Epithelial cell of esophagus (primary cell): ENCODE measurements at places on chromosomes 1 and 21.

GRCh38 chr1:170664093-170664827 is at the start of gene PRRX1:
Gene PRRX1, plus strand, starts transcription at chr1:170664131. Its CDS starts 88 bp downstream, at chr1:170664219.
- DNase-seq, result no peak

- DNase-seq, result no peak
Observed at GRCh38 chr1:41539418-41539805, 54.9 kb upstream of the EDN2 start.

DNA sequence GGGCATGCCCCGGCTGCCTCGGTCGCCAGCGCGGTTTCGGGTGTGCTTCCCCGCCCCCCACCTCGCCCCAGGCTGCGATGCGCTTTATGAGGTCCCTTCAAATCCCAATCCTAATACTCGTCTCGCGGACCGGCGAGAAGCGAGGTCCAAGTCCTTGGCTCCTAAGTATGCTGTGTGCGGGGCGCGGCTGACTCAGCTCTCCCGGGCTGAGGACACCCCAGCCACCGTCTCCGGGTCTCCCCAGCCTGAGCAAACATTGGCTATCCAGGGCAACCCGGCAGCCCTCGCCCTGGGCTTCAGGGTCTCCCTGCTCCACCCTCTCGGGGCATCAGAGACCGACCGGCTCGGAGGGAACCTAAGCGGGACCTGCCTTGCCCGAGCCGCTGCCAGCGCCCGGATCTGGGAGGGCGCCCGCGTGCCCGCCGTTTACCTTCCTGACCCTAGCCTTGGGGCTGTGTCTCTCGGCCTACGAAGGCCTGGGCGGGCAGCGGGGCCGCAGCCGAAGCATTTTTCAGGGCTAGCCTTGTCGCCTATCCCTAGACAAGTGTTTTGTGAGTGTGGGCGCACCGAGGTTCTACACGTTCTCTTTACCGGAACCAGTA is 1.2 kb downstream of the ITPKB start:
- peak; percentile 54 for DNase-seq

- no peak for DNase-seq
Observed at GRCh38 chr1:230137337-230137815, 70.3 kb downstream of the GALNT2 start.

- DNase-seq, result no peak
Observed at GRCh38 chr1:202564958-202565495, 145.2 kb downstream of the SYT2 start.

DNA sequence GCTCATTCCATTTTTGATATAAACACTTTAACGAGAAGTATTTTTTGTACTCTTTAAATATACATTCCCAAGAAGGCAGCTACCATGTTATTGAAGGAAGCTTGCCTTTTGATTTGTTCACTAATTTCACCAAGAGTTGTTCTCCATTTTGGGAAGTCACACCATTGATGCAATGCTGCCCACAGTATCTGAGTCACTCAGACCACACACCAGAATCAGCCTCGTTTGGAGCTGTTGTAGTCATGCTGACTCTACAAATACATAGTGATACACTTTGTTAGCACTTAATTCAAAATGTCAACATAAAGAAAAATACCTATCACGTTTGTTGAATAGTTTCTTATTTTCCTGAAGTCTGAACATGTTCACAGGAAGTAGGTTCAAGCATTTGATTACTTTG is 78.7 kb downstream of the PAPPA2 start:
- DNase-seq, result peak; percentile 40

DNA sequence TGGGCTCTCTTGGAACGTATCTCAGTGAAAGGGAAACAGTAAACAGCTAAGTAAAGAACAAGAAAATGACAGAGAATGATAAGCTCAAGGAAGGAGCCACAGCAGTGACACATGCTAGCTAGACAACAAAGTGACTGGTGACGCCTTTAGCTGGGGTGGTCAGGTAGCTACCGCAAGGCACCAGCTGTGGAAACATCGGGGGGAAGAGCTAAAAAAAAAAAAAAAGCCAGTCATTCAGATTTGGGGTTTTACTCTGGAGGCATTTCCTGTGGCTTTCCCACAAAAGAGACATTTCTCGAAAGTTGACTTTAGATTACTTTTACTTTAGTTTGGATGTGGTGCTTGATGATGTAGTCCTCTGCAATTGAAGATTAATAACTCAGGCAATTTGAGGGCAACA is 2.1 kb downstream of the FHAD1 start:
- DNase-seq, result no peak

DNA sequence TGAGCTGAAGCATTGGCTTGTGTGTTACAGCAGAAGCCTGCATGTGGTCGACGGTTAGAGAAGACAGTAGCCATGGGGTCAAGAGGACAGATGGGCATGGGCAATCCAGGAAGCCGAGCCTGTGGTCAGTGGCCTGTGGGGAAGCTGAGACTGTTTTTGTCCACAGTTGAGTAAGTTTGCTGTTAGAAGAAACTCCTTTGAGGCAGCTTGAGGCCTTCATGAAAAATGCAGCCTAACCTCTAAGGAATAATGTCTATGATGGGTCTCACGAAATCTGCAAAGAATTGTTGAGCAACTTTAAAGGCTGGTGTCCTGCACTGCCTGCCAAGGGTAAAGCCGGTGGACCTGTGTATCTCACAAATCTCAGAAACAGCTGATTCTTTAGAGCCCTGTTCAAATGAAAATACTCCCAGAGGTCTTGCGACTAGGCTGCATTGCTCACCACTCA is 322.4 kb downstream of the SETD4 start:
- no peak for DNase-seq

DNA sequence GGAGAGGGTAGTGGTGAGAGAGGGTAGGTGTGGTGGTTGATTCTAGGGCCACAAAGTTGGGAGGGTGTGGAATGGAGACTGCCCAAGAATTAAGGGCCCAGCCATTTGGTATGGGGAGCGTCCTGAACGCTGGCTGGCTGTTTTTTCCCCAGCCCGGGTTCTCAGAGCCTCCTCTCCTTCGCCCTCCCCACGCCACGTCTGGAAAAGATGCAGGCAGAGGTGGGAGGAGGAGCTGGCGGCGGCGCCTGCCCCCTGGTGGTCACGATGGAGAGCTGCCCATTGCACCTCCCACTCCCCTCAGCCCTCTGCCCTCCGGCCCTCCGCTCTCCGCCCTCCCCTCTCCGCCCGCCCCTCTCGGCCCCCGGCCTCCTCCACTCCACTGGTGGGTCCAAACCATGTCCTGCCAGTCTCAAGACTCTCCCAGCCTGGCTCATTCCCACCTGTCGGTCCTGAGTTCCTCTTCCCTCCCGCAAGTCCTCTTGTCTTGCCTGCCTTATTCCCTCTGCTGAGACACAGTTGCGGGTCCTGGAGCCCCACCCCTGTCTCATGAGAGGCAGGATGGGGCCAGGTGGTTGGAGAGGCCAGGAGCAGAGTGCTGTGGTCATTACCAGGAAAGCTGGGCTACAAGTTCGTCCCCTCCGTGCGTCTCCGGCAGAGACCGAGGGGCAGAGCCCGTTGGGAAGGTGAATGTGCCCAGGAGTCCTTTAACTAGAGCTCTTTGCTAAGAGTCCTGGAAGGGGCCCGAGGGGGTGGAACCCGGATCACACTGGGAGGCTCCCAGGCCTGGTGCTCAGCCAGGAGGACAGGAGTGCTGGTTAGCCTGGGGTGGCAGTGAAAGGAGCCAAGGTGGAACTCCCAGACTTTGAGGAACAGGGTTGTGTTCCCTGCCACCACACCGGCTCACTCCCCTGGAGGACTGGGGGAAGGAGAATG is 22.6 kb downstream of the ETNK2 start:
- DNase-seq, result peak; percentile 61

- no peak for DNase-seq
Observed at GRCh38 chr1:153978274-153978909, 918 bp upstream of the JTB start.

DNA sequence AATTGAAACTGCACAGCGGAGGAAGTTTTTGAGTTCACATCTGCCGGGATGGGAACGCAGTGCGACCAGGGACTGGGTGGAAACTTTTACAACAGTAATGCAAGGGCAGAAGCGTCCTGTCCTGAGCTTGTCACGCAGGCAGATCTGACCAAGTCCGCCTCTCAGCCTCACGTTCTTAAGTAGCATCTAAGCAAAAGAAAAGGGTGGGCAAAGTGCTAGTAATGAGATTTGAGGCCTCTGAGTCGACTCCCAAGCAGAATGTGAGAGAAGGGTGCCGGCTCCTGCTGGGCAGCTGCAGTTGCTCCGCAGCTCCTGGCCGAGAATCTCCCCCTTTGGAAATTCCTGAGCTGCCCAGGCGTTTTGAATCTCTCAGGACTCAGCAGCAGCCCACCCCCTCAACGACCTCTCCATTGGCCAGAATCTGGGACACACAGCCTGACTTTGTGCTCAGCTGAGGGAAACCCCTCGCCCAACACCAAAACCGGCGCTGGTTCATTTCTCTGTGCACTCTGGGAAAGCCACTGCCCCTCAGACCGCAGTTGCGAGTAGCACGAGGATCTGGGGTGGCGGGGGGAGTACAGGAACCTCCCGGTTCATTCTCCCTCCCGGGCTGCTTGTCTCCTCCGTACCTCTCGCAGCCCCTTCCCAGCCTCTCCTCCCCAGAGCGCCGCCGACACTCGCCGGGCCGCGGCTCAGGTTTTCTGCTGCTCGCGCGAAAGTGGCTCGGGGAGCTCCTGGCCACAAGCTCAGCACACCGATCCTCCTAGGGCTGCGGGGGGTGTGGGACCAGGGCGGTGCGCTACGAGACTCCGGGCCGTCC is 913 bp upstream of the S1PR1 start:
- DNase-seq, result peak; percentile 36

- peak; percentile 70 for DNase-seq
Observed at GRCh38 chr21:17387030-17387617, 125.7 kb upstream of the CXADR start.

DNA sequence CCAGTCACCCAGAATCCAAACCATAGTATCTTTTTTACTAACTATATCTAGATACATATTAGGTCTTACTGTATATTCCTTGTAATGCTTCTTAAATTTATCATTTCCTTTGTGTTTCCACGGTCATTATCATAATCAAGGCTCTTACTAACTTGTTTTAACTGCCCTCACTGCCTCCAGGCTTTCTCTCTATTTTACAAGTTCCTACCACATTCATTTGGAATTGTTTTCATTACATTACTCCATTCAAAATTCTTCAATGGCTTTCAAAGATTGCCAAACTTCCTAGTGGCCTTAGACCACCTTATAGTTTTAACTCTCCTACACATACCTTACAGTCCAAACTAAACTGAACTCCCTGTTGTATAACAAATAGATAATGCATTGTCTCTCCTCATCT is 6.3 kb downstream of the HFM1 start:
- no peak for DNase-seq

GRCh38 chr1:115643666-115644065 is 1.9 kb downstream of the VANGL1 start:
- no peak for DNase-seq

- no peak for DNase-seq
Observed at GRCh38 chr1:7014640-7014930, 229.3 kb downstream of the CAMTA1 start.
